Activated naive CD8-positive, alpha-beta T cell treated with anti-CD3 and anti-CD28 coated beads for 36 hours (primary cell): ENCODE measurements at places on chromosomes 11 and 22.

GRCh38 chr11:73660497-73661034, 14.2 kb downstream of the PLEKHB1 start:
- DNase-seq: no peak

DNA sequence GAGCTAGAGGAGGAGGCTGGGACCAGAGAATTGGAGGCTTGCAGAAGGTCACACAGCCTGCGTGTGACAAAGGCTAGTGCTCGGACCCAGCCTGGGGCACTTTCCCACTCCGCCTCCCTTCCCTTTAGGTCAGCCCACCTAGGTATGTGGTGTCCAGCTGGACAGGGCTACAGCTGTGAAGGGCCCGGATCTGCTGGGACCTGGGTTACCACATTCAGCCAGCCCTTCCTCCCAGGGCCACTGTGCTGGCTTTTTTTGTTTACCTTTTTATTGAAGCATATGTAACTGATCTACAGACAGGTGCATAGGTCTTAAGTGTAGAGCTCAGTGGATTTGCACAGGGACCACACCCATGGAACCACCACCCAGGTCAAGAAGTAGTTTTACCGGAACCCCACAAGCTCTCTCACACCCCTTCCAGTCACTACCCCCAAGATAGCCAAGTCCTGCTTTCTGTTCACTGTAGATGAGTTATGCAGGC, 8.7 kb downstream of the CAPN5 start:
- DNase-seq: no peak

GRCh38 chr11:959608-960007, 33.9 kb downstream of the AP2A2 start:
- no peak for DNase-seq

- DNase-seq: no peak
These were observed 227.2 kb downstream of the BRD1 start for GRCh38 chr22:49600468-49600867.

- DNase-seq: no peak
These were observed 3.0 kb downstream of the OR8D4 start for GRCh38 chr11:123904932-123905331.

DNA sequence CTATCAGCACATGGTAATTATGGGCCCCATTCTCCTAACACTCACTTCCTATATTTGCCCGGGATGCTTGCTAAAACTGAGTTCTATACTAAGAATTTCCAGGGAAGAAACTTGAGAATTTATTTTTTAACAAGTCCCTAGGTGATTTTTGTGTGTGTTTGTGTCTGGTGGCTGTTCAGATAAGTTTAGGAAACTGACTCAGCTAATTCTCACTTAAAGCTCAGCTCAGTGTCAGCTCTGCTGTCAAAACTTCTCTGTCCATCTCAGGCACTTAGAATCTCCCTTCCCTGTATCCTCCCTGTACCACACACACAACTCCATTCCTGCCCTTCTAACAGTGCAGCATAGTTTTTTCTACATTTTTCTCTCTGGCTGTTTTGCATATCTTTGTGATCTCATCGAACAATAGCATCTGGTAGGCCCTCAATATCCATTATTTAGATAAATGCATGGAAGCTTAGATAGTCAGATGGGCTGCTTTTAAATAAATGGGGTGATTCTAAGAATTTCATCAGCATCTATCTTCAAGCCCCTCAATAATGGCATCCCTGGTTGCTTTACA, 69.3 kb downstream of the PIWIL4 start:
- no peak for DNase-seq

GRCh38 chr22:19802001-19802893, 41.7 kb downstream of the TBX1 start:
- no peak for DNase-seq

DNA sequence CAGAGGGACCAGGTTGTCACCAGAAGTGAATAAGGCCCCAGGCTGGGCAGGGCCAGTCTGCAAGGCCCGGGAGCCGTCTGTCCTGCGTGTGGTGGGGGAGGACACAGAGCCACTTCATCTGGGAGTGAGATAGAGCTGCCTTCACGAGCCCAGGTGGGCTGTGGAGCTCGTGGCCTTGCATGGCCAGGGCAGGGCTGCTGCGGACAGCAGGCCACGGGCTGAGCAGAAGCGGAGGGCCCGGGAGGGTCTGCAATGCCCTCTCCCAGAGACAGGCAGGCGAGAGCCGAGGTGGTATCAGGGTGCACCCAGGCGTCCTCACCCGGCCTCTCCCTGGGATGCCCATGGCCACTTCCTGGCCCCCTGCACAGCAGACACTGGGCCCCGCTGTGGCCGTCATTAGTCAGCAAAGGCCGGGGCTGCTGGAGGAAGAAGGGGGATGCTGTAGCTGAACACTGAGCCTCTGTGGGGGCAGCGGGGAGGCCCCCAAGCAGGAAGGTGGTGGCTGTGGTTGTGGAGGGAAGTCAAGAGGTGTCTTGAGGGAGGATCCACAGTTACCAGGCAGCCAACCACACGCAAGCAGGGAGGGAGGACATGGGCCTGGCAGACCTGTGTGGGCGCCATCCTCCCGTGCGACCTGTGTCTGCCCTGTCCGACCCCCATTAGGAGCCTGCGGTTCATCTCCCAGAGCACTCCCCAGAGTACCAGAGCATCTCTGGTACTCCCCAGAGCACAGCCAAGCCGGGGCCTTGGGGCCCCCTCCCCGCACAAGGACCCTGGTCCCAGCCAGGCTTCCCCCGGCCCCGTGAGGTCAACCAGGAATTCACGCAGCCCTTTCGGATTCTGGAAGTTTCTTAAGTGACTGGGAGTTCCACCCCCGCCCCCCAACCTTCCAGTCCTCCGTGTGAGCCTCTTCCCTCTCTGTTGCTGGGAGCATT, 1109.5 kb downstream of the BRD1 start:
- DNase-seq: peak; percentile 39

GRCh38 chr11:65394125-65394536, 7.7 kb downstream of the FRMD8 start:
- DNase-seq: no peak

DNA sequence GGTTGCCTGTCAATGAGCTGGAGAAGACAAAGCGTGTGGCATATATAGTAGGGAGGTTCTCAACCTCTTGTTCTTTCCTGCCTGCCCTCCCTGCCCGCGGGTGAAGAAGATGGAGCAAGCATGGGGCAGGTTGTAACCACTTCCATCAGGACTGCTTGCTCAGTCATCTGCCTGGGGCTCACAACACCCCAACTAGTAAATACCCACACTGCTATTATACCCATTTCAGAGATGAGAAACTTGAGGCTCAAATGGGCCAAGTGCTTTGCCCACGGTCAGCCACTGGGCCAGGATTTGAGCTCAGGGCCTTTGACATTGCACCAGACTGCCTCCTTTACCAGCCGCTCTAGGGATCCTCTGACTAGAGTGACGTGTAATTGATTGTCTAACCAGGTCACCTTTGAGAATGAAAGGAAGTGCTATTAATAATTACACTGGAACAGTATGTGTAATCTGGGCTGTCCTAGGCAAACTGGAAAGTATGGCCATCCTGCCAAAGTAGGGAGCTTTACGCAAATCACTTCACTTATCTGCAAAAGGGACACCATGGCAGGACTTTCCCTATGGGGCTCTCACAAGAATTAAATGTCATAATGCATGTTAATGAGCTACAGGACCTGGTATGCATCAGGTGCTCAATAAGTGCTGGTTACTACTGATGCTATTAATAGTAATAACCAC, 2.8 kb upstream of the CDC42EP1 start:
- no peak for DNase-seq

DNA sequence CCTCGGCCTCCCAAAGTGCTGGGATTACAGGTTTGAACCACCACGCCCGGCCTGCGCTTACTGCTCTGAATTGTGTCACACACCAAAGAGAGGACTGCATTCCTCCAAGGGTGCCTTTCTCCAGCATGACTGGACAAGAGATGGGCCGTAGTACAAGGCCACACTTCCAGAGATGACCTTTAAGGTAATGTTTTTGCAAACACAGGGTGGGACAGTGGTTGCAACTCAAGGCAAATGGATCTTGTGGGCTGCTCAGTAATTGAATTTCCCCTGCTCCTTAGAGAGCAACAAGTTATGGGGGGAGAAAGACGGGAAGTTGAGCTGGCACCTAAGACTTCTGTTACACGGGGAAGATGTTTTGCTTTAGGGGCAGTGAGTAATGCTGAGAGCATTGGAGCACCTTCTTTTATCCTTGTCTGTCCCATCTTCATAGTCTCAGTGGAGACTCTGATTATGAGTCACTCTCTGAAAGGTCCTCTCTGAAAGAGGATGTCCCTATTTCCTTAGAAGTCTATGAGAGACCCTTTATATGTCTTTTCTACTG, 66.3 kb downstream of the C11orf91 start:
- no peak for DNase-seq

DNA sequence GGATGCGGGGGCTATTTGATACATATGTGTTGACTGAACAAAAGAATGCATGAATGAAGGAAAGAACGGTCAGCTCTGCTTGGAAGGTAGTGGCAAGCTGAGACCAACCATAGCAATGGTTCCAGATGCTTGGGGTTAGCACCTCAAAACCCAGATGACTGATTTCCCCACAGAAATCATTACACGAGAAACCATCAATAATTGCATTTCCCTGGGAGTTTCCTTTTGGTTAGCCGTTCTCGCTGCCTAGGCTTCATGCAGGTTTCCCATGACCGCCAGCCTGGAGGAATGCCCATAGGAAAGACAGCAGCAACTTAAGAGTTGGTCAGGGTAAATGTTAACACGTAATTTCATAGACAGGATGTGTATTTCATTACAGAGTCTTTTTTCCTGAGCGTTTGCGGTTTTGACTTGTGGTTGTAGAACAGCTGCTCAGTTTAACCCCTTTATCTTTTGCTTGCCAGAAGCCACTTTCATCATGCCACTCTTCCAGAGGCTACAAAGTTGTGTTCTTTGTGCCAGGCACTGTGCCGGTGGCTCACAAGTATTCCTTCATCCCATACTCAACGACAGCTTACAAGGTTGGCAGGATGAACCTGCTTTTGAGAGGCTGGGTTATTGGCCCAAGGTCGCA, 2.8 kb downstream of the IL17RA start:
- DNase-seq: peak; percentile 63

DNA sequence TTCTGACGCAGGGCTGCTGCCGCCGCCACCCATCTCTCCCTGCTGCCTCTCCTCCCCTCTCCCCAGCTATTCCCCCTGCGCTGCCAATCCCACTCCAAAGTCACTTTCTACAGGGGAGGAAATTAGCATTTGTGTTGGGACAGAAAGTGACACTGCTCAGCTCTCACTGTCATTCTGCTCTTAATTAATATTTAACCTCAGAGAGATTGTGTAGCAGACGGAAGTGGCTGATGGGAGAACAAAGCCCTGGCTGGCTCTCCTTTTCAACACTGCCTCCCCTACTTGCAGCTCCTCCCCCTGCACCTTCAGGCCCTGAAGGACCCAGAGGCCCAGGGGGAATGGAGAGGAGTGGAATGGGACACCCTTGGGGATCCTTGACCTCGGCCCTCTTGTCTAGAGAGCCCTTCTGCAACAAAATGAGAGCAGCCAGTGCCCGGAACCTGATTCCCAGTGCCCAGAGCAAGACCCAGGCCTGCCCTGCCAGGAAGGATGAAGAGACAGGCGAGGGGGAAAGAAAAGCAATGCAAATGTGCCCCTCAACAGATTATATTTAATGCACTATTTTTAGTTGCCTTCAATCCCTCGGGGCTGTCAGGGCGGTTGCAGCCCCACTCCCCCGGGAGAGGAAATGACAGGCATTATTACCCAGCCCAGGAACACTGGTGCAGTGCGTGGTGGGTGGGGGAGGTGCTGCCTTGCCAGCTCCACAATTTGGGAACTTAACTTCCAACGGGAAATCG, 14.6 kb upstream of the NRGN start:
- DNase-seq: no peak

DNA sequence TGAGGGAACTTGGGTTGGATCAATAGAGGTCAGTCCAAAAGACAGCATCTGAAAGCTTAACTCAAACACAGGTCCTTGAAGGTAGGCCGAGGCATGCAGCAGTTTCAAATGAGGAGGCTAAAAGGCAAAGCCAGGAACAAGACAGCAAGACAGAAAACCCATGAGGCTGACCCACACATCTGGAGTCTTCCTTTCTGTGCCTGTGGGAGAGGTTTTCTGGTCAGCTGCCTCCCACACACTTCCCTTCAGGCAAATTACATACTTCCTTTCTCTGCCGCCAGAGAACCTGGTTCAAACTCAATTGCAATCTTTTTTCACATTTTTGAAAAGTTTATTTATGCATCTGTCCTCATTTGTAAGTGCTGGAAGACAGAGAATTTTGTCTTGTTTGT, 29.8 kb upstream of the CRTAM start:
- peak; percentile 28 for DNase-seq

GRCh38 chr11:83725728-83726127, 439.6 kb upstream of the CCDC90B start:
- DNase-seq: no peak

DNA sequence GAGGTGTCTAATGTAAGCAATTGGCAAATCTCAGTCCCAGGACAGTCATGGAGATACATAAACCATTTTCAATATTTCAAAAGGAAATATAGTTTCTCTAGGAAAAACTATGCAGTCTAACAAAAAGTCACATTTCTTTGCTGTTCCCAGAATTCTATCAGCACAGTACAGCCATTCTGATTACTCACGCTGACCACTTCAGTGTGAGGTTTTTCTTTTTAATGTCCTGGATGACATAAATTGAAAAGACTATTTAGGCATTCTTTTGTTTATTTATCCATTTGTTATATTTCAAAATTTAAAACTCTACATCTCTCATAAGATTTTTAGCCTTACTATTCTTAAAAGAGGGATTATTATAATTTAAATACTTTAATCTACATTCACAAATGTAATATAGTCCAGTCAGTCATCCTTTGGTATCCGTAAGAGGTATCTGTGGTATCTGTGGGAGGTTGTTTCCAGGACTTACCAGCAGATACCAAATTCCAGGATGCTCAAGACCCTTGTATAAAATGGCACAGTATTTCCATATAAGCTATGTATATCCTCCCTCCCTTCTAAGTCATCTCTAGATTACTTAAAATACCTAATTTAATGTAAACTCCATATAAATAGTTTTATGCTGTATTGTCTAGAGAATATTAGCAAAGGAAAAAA, 331.1 kb upstream of the PITPNB start:
- DNase-seq: no peak

DNA sequence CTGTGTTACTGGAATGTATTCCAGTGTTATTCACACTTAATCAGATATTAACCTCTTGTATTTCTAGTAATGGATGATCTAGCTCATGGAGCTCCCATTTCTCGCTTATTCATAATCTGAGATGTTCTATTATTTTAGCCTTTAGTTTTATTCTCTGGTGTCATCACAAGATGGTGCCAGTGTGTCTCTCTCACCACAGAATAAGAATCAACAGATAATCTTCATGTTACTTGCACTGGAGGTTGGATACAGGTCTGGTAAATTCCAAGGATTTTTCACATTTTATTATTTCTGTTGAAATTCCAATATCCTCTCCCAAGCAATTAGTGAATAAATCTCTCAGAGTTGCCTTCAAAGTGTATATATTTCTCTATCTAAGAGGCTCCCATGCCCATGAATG, 74.6 kb downstream of the CASP12 start:
- no peak for DNase-seq

GRCh38 chr11:67238894-67239782, 27.1 kb upstream of the GRK2 start:
- DNase-seq: no peak
